ENCODE measurements at places on chromosomes 12 and 14.
A peak's percentile ranks its signal among the peaks of the same experiment; 100 is the strongest.

DNA sequence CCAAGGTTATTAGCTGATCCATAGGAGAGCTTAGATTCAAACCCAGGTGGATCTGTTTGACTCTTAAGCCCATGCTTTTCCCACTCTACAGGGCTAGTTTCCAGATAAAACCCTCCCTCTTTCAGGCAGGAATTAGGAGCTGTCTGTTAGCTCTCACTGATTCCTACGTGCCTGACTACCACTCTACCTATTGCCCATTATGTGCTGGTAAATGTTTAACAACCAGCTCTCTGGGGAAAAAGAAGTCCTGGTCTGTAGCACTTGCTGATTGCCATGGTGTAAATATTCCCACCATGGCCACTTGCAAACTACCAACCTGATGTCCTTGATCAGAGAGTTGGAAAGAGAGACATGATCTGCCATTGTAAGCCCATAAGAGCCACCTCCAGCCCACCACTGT is 65.5 kb upstream of the BDKRB2 start:
- DNase-seq = no peak

- no peak for DNase-seq
Observed at GRCh38 chr12:1929985-1930802, 11.7 kb upstream of the CACNA2D4 start.

DNA sequence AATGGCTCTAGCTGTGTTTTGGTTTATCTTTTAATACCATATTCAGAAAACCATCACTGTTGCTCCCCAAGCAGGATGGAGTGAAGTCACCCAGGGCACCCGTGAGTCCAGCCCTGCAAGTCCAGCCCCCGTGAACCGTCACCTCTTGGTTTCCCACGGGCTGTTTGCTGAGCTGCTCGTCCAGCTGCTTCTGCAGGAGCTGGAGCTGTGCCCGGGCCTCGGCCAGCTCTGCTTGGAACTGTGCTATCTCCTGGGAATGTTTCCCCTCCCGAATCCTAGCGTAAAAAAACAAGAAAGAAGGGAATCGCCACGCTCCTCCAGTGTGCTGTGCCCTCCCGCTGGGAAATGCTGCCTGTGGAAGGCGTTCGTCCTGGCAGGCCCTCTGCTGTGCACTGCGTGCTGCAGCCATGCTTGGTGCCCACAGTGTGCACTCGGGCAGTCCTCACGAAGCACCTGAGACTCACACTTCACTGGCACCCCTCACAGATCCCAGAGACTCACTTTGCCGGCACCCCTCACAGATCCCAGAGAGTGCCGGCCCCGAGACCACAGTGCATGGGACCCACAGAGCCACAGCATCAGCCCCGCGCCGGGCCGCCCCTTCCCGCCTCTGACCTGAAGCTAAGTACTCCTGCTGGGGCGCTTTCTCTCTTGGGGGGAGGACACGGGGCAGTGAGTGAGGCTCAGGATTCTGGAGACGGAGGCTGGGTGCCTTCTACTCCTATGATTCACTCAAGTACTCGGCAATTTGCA is 15.4 kb upstream of the ANKLE2 start:
- DNase-seq = no peak

- DNase-seq = no peak
Observed at GRCh38 chr12:20372326-20373096, 4.2 kb downstream of the PDE3A start.

- DNase-seq = no peak
Observed at GRCh38 chr14:97217111-97217885, 420.1 kb downstream of the VRK1 start.

- DNase-seq = no peak
Observed at GRCh38 chr14:95300697-95301526, 18.8 kb downstream of the CLMN start.

- peak; percentile 35 for DNase-seq
Observed at GRCh38 chr12:100593490-100593889, 20.0 kb downstream of the GAS2L3 start.

DNA sequence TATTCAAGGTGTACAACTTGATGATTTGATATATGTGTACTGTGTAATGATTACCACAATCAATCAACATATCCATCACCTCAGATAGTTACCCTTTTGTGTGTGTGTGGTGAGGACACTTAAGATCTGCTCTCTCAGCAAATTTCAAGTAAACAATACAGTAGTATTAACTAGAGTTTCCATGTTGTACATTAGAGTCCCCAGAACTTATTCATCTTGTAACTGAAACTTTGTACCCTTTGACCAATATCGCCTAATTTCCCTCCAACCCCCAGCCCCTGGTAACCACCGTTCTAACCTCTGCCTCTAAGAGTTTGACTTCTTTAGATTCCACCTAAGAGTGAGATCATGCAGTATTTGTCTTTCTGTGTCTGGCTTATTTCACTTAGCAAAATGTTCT is 12.1 kb downstream of the ADCK1 start:
- no peak for DNase-seq

DNA sequence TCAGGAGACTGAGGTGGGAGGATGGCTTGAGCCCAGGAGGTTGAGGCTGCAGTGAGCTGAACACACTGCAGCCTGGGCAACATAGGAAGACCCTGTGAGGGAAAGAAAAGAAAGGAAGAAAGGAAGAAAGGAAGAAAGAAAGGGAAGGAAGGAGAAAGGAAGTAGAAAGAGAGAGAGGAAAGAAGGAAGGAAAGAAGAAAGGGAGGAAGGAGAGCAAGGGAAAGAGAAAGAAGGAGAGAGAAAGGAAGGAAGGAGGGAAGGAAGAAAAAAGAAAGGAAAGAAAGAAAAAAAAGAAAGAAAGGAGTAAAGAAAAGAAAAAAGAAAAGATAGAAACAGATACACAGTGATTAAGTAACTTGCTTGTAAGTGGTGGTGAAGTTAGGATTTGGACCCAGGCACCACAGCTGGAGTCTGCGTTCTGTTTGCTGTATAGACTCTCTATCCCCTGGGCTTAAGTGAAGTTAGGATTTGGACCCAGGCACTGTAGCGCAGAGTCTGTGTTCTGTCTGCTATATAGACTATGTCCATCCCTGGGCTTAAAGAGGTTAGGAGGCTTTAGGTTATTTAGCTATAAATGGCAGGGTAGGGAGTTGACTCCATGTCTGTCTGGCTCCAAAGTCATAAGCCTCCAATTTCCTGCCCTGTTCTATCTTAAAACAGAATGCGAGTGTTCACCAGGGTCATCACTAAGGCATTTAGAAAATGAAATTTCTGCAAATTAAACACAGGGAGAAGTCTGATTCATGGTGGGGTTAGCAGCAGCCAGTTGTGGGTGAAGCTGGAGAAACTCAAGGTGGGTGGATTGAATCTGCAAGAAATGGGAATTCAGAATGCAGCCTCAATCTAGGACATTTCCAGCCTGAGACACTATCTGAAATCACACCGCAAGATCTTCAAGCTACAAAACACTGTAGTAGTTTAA is 13.3 kb upstream of the C12orf75 start:
- no peak for DNase-seq

DNA sequence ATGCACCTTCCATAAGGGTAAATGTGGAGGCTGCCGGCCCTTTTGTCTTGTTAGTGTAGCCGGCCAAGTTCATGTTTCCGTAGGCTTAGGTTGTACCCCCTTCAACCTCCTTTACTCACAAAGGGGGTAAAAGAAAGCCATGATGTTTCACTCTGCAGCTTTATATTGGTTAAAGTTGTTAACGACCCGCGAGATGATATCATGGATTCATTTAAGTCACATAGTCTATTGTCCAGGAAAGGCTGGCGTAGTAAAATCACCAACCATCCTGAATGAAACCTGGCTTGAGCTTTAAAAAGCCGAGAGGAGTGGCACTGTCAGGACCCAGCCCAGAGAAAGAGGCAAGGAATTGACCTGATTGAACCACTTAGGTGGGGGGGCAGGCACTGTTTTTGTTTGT is 1.3 kb downstream of the UNG start:
- peak; percentile 48 for DNase-seq

DNA sequence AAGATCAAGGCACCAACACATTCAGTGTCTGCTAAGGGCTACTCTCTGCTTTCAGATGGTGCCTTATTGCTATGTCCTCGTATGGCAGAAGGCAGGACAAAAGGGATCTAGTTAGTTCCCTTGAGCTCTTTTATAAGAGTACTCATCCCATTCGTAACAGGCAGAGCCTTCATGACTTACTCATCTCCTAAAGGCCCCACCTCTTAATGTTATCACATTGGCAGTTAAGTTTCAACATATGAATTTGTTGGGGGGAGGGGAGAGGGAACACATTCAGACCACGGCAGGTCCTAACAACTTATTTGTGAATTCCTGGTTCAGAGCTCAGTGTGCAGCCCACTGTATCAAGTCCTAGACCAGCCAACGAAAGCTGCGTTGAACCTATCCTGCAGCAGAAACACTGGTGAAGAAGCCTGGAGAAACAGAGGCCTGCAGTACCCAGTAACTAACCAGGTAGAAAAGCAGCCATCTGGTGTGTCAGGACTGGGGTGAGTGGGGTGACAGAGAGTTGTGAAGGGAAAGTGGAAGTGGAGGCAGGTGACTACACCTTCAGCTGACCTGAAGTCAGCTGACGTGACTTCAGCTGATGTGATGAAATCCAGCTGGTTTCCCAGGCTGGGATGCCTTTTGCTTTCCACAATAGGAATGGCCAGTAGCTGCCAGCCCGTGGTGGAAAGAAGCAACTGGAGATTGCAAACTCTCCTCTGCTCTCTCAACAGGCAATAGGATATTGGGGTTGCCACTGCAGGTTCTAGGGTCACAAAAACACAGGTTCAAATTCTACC is 101.6 kb upstream of the PLXNC1 start:
- DNase-seq = no peak

DNA sequence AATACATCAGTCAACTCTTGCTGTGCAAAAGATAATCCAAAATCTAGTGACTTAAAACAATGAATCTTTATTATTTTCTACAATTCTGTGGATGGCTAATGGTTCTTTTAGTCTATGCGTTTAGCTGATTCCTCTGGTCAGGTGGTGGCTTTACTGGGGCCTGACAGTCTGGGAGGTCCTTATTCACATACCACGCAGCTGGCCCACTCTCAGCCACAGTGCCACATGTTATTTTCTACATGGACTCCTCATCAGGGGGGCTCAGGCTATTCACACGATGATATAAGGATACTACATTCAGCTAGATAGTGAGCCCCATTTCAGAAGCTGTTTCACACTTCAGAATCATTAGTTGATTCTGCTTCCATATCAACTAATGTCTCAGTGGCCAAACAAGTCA is 287.5 kb upstream of the MGAT4C start:
- DNase-seq = no peak

DNA sequence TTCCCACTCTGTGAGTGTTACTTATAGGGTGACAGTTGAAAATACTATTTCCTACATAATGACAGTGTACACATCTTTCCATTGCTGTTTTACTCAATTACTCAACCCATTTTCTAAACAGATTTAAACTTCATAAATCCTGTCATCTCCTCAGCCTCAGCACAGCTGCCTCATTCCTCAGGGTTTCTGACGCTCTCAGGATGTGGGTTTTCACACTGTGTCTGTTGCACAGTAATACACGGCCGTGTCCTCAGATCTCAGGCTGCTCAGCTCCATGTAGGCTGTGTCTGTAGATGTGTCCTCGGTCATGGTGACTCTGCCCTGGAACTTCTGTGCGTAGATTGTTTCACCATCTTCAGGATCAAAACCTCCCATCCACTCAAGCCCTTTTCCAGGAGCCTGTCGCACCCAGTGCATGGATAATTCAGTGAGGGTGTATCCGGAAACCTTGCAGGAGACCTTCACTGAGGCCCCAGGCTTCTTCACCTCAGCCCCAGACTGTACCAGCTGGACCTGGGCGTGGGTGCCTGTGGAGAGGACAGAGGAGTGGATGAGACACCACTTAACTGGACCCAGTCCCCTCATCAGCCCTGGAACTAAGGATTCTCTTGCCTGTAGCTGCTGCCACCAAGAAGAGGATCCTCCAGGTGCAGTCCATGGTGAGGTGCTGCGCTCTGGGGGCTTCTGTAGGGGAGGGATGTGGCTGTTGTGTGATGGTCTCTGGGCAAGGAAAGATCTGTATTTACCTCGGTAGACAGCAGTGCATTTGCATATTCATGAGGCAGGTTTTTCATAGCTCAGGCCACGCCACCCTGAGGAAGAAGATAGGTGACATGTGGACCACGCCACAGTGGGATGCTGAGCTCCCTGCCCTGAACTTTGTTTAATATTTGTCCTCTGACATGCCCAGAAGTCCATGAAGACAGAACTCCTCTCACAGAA is 750.2 kb downstream of the TMEM121 start:
- no peak for DNase-seq

DNA sequence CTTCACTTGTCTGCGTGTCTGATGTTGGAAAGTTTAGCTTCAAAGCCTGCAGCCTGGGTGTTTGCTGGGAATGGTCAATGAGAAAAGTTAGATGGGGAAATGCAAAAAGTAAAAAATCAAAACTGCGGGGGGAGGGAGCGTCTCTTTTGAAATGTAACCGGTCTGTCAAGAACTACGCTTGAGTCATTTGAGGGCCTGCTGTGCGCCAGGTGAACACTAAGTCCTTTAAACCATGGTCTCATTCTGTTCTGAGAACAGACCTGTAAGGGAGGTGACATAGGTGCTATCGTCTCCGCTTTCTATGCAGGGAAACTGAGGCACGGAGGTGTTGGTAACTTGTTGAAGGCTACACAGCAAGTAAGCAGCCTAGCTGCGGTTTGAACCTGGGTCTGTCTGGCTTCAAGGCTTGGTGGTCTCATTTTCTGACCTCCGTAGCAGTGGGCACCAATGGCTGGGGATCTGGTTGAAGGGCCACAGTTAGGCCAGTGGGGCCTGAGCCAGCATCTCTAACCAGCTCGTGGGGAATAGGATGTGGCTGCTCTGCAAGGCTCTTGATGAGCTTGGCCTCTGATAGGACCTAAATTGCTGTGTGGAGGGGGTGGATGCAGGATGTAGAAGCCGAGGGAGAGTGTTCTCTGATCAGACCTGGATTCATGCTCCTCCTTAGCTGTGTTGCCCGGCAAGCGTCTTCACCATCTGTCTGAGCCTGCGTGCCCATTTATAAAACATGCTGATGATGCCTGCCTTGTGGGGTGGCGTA is 41.5 kb downstream of the KCTD10 start:
- DNase-seq = no peak

DNA sequence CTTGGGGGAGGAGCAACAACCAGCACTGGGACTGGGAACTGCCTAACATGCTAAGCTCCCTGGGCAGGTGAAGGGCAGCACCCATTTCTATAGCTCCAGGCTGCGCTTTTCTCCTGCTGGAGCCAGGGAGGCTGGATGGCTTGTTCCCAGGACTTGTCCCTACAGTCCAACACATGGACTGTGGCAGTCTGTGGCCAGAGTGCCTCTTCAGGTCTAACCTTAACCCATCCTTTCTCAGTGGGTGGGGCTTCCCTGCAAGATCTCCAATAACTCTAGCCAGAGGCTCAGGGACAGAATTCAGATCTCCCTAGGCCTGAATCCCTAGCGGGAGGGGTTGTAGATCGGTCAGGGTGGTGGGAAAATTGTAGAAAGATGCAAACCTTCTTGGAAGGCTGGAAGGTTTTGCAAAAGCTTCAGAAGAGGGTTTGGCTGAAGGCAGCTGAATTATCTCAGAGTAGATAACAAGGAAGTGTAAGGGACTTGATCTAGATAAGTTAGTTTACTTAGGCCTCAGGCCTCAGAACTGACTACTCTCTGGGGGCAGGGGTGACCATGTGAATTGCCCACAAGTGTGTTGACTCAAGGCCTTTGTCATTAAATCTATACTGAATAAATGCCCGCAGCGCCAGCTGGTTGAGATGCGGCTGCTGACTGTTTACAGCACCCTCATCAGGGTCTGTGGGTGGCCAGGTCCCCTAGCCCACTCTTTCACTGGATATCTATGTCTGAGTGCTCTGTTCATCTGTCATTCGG is 60.7 kb downstream of the SSPN start:
- DNase-seq = no peak

GRCh38 chr12:70571705-70572268 is 65.4 kb downstream of the PTPRB start:
- no peak for DNase-seq

GRCh38 chr12:107560899-107561285 is 124.7 kb upstream of the PWP1 start:
- DNase-seq = no peak
